ENCODE measurements at places on chromosomes 7 and 10. TPM values are rescaled to one million over a fixed set of nuclear protein-coding genes. Genes with fewer than 3 reads are reported as not detected.

UPK3B gene
- total RNA-seq: 0.23 TPM

TMEM209 gene
- total RNA-seq: 17.3 TPM

PPP1R9A gene
- total RNA-seq: 108 TPM

PARD3 gene
- 76.4 TPM for total RNA-seq

PPRC1 gene
- 9.5 TPM for total RNA-seq

CPVL gene
- total RNA-seq: 14.1 TPM

KEL gene
- total RNA-seq: 2.5 TPM

CELF2 gene
- total RNA-seq: 102 TPM

GPR26 gene
- total RNA-seq: 13.8 TPM

RBP4 gene
- 6.7 TPM for total RNA-seq

FAM25C gene
- total RNA-seq: not detected

MET gene
- 2.8 TPM for total RNA-seq

C10orf120 gene
- total RNA-seq: not detected

HPSE2 gene
- total RNA-seq: 0.23 TPM

TMEM270 gene
- not detected for total RNA-seq

KCNMA1 gene
- total RNA-seq: 76.1 TPM

SPDYE9 gene
- not detected for total RNA-seq

BMPER gene
- total RNA-seq: 12.2 TPM
